ENCODE measurements at places on chromosomes 16 and 17.
A peak's percentile ranks its signal among the peaks of the same experiment; 100 is the strongest.

GRCh38 chr17:62910277-62910676 lies 55.8 kb upstream of the TANC2 start:
- DNase-seq: no peak

DNA sequence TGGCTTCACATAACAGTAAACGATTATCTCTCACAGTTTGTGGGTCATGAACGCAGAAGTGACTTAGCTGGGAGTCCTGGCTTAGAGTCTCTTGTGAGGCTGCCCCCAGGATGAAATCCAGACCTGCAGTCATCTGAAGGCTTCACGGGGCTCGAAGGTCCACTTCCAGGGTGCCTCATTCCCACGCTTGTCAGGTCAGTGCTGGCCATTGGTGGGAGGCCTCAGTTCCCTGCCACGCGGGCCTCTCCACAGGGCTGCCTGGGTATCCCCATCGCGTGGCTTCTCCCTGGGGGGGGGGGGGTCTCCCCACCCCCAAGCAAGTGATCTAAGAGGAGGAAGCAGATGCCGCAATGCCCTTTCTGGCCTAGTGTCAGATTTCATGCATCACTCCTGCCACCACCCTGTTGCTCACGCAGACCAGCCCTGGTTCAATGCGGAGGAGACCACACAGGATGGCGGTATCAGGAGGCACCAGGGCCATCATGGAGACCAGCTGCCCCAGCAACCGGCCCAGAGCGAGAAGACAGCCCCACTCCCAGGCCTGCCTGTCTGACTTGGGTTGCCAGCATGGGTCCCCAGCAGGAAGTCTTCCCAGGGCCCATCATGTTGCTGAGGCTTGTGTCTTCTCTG lies 77.3 kb upstream of the CDH5 start:
- DNase-seq: no peak

DNA sequence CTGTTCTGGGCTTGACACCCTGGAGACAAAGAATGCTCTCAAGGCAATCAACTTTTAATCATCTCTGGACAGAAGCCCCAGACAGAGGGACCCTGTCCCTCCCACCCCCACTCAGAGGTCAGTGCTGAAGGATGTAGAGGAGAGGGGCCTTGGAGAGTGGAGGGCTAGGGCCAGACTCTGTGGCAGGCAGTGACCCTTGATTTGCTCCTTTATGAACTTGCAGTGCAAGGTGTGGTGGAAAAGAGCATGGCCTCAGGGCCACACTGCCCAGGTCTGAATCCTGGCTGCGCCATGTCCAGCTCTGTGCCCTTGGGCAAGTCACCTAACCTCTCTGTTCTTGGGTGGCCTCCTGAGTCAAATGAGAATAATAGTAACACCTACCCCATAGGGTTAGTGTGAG lies 134.3 kb downstream of the TMEM132E start:
- DNase-seq: no peak

GRCh38 chr16:89915303-89916232 lies 3.1 kb upstream of the MC1R start:
- DNase-seq: no peak

DNA sequence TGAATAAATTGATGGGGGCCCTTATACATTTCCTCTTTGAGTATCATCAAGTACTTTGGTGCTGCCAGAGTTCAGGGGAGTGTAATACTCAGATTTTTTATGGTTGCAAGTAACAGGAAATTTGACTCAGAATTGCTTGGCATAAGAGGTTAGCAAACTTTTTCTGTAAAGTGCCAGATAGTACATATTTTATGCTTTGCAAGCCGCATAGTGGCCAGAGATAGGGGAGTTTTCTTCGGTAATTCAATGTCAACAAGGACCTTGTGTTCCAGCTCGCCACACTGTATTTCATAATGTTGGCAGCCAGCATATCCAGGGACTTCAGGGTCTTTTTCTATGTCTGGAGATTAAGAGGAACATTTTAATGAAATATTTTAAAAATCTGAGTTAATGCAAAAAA lies 51.0 kb upstream of the MARCHF10 start:
- DNase-seq: no peak

GRCh38 chr17:73683771-73684170 lies 39.5 kb upstream of the SDK2 start:
- DNase-seq: no peak

DNA sequence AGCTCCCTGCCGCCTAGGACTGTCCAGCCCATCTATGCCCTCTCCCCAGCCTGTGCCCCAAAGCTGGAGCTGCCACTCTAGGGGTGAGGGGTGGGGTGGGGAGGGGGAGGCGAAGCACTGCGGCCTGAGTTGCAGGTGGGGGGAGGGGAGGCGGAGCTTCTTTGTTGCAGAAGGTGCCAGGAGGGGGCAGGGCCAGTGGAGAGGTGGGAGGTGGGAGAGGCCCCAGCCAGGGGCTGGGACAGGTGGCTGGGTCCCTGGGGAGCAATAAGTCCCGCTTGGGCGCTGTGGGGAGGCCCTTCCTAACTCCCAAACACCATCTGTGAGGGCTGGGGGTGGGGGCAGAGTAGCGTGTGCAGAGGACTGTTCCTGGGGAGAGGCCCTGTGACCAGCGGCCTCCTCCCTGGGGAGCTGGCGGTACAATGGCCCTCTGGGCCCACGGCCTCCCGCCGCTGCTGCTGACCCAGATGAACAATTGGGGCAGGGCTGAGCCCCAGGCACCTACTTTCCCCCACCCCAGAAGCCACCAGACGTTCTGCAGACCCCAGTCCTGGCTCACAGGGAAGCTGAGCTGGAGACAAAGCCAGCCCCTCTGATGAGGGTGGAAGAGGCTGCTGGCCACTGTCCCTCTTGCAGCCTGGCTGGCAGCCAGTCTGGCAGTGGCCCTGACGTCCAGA lies 2.2 kb upstream of the NTN3 start:
- peak; percentile 68 for DNase-seq

- DNase-seq: no peak
Observed at GRCh38 chr16:27701381-27701780, 151.4 kb downstream of the KATNIP start.

DNA sequence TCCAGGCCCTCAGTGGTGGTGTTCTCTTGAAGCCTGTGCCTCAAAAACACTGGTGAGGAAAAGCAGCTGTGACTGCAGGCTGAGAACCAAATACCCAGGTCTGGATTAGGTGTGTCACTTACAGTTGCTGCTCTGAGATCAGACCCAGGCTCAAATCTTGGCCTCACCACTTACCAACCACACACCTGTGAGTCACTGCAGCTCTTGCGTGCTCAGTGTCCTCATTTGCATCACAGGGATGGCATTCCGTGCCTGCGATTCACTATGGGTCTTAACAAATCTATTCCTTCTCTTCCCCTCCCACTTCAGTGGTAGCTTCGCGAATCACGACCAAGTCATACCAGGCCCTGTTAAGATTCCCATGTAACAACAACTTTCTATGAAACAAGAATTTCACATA lies 233.4 kb upstream of the HSBP1 start:
- no peak for DNase-seq

DNA sequence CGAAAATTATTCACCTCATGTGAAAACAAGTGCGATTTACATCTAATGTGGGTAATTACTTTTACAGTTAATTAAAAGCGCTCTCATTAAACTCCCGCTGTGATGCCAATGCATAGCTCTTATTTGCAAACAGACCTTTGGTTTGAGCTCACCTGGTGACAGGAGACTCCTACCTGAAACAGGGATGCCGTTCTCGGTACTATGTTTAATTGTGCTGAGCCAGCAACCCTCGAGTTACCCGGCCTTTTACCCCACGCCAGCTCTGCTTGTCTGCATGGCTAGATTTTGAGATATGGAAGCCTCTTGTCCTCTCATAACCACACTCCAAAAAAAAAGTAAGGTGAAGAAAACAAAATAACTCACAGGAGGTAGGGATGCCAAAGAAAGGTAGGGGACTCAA lies 690.4 kb upstream of the RBFOX1 start:
- no peak for DNase-seq

GRCh38 chr17:57665128-57665527 lies 80.0 kb downstream of the CCDC182 start:
- DNase-seq: no peak

DNA sequence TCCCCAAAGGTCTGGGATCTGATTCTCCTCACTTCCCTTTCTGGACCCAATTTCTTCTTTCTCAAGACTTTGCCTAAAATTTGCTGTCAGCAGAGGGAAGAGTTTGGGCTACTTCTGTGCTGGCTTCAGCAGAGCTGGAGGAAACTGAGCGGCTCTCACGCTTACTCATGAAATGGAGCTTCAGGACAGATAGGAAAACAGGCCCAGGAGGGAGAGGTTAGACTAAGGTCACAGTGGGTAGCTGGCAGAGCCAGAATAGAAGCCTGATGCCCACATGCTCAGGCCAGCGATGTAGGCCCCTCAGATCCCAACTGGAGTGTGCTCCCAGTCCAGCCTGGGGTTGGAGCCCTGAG lies 593 bp downstream of the SLC38A7 start:
- DNase-seq: peak; percentile 20

DNA sequence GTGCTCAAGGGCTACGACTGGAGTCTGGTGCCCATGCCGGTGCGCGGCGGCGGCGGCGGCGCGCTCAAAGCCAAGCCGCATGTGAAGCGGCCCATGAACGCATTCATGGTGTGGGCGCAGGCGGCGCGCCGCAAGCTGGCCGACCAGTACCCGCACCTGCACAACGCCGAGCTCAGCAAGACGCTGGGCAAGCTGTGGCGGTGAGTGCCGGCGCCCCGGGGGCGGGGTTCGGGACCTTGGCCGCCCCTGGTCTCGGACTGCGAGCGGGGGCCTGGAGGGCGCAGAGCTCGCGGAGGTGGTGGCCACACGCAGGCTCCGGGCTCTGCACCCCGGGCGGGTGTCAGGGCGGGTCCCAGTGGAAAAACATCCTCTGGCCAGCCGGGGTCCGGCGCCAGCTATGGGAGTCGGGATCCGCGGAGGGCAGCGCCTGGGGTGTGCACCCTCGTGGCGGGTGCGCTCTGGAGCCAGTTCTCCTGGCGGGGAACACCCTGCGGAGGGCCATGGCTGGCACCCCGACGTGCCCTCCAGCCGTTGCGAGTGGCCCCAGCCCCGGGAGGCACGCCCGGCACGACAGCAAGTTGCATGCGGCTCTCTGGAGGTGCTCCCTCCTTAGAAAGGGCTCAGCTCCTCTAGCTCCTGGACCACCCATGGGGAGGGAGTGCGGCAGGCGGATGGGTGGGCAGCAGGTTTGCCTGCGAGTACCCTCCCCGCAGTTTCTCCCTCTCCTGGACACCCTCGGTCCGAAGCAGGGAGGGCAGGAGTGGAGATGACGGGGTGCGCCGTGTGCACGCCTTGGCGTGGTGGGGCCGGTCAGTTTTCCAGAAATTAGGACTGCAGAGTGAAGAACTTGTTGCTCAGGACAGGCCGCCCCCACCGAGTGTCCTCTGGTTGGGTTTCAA lies 824 bp downstream of the SOX8 start:
- peak; percentile 56 for DNase-seq

GRCh38 chr16:86375364-86375763 lies 135.0 kb upstream of the FOXF1 start:
- no peak for DNase-seq

DNA sequence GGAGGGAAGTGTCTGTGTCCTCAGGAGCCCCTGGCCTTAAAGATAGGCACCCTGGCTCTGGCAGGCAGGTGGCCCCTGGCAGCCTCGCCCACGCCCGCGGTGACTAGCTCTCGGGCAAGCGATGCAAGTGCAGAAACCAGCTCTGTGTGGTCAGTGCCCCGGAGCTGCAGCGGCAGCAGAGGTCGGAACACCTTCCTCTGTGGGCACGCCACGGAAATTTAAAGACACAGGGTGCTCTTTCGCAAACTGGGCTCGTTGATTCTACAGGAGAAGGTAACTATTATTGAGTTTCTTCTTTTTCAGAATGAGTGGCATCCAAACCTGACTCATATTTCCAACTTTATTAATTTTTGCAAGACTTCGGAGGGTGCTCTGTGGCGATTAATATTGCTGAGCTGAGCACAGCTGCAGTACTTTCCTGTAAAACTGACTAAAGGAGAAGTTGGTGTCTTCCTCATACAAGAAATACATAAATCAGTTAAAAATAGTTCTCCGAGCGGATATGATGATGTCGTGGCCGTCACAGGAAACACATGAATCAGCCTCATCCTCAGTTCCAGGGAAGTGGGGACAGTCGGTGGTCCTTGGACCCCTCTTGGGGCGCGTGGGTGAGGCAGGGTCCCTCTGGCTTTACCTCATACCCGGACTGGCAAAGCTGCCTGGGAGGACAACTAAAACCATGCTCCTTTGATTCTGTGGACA lies 120.2 kb downstream of the METRNL start:
- peak; percentile 78 for DNase-seq

DNA sequence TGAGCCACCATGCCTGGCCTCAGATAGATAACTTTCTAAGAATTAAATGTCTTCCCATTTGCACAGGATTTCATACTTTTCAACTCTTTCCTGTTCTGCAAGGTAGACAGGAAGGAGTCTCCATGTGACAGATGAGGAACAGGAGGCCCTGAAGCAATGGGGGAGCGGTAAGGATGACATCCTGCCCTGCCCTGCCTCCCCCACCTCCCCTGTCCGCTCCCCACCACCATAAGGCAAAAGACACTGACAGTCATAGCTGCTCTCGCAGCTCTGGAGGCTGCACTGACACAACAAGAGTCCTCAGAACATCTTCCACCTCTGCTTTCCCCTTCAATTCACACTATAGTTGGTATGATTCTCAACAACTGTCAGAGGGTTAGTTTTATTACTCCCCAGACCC lies 9.7 kb downstream of the CENPV start:
- no peak for DNase-seq

DNA sequence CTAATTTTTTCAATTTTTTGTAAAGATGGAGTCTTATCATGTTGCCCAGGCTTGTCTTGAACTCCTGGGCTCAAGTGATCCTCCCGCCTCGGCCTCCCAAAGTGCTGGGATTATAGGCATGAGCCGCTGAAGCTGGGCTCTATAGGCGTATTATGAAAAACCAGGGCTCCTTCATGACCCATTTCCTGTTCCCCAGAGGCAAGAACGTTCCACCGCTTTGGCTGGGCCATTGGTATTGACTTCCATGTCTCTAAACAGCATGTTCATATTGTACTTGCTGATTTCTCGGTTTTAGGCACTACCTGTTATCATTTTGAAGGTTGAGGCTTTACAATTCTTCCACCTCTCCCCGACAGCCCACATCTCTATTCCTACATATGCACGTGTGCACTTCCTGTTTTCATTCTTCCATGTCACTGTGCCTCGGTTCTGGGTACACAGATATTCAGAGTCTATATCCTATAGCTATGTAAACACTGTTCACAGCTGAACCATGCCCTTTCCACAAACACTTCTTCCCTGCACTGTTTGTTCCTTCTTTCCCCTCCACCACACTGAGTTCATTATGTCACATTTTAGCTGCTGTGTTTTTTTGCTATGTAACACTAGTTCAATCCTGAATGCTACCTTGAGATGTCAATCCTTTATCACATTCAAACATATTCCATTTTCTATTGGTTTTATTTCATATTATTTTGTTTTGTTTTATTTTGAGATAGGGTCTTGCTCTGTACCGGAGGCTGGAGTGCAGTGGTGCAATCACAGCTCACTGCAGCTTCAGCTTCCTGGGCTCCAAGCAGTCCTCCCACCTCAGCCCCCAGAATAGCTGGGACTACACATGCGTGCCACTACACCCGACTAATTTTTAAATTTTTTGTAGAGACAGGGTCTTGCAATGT lies 16.8 kb upstream of the MAPK3 start:
- no peak for DNase-seq

Measured in B cell (primary cell).